Activated naive CD8-positive, alpha-beta T cell treated with anti-CD3 and anti-CD28 coated beads, Interleukin-2, amount 10 ng/mL, durations not matched to agents 7 days and 5 days (primary cell): ENCODE measurements at places on chromosomes 2 and 18. TPM values are rescaled to one million over a fixed set of nuclear protein-coding genes. Genes with fewer than 3 reads are reported as not detected.

- no peak for DNase-seq
Observed at GRCh38 chr18:70382017-70382416, 93.2 kb downstream of the SOCS6 start.

- DNase-seq, result no peak
Observed at GRCh38 chr2:96399342-96400048, 63.9 kb downstream of the NCAPH start.

- no peak for DNase-seq
Observed at GRCh38 chr2:238558456-238559099, 131.9 kb downstream of the ASB1 start.

- no peak for DNase-seq
Observed at GRCh38 chr2:196989496-196989895, 63.0 kb upstream of the PGAP1 start.

DNA sequence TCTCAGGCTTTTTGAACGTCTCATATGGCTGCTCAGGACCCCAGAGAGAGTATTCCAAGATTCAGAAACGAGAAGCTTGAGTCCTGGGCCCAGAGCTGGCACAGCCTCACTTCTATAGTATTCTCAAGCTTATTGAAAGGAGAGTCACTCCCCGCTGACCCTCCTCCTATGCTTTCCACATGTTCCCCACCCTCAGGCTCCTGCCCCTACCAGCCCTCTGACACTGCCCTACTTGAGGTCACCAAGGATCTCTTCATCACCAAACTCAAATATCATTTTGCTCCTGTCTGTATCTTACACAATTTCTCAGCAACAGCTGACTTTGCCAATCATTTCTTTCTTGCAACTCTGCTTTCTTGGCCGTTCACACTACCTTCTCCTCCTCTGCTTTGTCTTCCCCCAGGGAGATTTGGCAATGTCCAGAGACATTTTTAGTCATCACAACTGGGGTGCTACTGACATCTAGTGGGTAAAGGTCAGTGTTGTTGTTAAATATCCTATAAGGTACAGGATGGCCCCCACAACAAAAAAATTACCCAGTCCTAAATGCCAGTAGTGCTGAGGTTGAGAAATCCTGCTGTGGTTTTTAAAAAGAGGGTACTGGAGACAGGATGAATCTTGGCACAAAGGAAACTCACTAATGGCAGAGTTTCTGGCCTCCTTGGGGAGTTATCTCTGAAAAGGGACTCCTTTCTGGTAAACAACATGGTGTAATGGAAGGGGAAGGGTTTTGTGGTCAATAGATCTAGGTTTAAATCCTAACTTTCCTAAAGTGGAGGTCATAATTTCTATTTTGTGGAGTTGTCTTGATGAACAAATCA is 26.9 kb upstream of the INSIG2 start:
- DNase-seq, result no peak

DNA sequence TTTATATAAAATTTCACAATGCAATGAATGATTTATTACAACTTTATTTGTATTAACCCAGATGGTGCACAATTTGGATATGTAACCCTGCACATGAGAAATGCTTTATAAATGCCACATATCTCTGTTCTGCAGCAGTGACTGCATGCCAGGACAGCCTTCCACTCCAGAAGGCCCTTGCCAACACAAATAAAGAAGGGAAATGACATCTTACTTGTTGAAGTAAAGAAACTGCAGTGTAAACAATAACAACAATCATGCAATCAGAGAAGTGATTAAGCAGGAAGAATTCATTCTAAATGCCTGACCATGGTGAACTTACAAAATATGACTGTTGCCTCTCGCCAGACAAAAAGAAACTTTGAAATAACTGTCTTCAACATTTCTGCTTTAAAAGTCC is 129.9 kb upstream of the CHST9 start:
- no peak for DNase-seq

DNA sequence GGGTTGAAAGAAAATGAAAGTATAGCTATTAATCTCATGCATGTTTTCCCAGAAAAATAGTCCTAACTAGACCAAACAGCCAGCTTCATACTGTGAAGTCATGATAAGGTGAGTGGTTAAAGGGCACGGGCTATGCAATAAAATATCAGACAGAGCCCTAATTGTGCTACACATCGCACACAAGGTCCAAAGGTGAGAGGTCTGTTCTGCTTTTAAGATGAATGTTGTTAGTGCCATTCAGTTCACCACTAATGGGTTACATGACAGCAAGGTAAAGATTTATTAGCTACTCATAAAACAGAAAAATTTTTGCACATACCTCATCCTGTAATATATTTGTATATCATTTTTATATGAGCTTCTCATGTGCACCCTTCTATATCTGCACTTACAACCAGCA is 105.0 kb upstream of the STK17B start:
- DNase-seq, result no peak

- no peak for DNase-seq
Observed at GRCh38 chr2:163119966-163120365, 281.4 kb upstream of the KCNH7 start.

- no peak for DNase-seq
Observed at GRCh38 chr18:21272016-21272579, 30.1 kb downstream of the GREB1L start.

DNA sequence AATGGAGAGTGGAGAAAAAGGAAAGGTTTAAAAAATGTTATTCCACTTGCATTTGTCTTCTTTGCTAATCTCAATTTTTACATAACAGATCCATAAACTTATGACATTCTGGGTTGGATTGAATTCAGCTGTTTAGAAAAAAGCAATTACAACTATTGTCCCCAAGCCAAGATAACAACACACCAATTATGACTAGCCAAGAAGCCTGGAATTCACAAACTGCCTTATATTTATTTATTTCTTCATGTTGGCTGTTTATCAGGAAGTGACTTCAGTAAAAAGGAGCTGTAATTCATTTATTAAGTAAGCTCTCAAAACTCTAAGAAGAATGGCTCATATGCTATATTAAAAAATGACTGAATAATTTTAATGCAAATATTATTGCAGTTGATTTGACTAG is 137.4 kb downstream of the CALCRL start:
- no peak for DNase-seq

- no peak for DNase-seq
Observed at GRCh38 chr2:240247868-240248720, 107.6 kb upstream of the OTOS start.

GRCh38 chr2:196514641-196515040 is 124.9 kb upstream of the CCDC150 start:
- no peak for DNase-seq

GRCh38 chr18:23154823-23155500 is 19.7 kb downstream of the CABLES1 start:
- no peak for DNase-seq

DNA sequence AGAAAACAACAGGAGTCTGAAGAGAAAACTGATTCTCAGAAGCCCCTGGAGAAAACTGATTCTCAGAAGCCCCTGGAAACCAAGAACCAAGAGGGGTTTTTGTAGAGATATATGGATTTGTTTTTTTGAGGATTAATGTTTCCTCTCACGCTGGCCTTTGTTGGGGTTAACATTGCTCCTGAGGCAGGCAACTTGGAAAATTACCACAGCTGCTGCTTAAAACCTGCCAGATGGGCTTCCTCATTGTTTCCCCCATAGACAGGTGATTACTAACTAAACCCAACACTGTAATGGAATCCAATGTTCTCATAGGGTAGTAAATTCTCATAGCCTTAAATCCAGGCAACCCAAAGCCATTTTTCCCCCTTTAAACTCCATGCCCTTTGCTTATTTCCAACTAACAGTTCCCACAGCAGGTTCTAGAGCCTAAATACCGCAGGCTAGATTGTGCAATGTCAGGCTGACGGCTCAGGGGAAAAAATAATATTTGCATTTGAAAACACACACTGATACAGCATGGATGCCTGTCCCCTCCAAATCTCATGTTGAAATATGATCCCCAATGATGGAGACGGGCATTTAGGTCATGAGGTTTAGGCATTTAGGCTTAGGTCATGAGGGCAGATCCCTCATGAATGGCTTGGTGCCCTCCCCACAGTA is 272.3 kb upstream of the PKDCC start:
- DNase-seq, result no peak

DNA sequence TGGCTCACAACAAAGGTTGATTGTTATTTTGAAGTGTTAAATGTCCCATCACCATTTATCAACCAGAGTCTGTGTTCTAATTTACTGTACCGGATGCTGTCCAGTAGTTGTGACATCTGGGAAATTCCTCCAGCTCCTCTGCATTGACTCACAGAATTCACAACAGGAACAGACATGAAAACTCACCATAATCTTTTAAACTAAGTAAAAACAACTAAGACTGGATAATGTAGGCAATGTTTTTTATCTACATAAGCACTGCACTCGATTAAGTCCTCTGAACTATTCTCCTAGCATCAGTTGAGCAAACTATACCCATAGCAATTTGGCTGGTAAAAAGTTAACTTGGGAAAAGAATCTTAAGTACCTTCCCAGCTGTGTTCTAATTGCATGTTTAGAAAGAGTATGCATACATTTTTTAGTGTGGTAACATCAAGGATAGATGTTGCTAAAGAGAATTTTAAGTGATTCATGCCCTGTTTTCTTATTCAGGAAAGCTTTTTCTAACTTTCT is 42.9 kb upstream of the MYO1B start:
- no peak for DNase-seq

GRCh38 chr2:36394804-36395203 is 39.2 kb downstream of the CRIM1 start:
- no peak for DNase-seq

DNA sequence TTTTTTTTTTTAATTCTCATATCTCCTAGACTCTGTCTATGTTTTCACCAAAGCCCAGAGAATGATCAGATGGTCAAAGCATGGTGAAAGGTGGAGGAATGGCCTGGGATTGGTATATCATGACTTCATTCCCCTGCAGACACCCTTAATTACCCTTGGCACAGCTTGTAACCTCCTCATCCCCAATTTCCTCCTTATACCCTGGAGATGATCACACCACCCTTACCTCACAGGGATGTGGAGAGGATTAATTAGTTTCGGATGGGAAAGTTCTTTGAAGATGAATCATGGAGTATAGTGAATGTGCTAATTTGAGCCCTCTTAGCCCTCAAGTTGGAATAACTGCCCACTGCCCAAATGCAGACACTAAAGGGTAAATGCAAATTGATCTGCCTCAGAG is 138.0 kb upstream of the LYPD6 start:
- no peak for DNase-seq

ANKRD30B gene
- total RNA-seq, result not detected

CCDC148 gene
- not detected for total RNA-seq

TTC39C gene
- 95.1 TPM for total RNA-seq

LYPD6B gene
- total RNA-seq, result not detected

ALLC gene
- not detected for total RNA-seq

CXCR1 gene
- total RNA-seq, result 0.14 TPM

CPO gene
- total RNA-seq, result not detected

CHST9 gene
- not detected for total RNA-seq
